Endodermal cell (in vitro differentiated cells): ENCODE measurements at places on chromosomes 12 and 14.

GRCh38 chr12:108270035-108270848 lies 68.9 kb downstream of the CMKLR1 start:
- DNase-seq = no peak

- no peak for DNase-seq
Observed at GRCh38 chr12:52010692-52011601, 4.2 kb downstream of the TAMALIN start.

DNA sequence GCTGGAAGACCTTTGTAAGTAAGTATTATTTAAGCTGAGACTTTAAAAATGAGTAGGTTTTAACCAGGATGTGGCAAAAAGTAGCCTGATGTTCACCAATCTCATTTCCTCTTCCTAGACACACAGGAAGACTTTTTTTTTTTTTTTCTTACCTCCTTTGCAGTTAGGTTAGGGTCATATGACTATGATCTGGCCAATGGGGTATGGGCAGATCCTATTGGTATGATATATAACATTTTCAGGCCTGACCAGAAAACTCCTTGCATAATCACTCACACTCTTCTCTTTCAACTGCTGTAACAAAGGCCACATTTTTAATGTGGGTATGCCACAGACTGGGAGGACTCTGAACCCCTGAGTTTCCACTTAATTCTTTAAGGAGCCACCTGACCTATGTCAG lies 2.7 kb upstream of the RPS6KA5 start:
- no peak for DNase-seq

DNA sequence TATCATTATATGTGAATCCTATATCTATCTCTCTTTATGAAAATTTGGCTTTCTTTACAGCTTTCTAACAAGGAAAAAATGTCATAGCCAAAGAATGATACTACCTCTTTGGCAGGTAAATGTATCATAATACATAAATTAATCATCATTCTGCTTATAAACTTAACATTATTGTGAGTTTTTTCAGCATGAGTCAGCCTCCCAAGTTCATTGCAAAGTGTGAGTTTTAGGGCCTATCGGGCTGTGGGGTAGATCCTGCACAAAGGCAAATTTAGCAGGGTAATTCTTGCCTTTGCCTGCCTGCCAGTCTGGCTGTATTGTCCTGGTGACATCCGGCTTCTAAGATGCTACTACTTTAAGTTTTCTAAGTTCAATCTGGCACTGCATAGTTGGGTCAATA lies 412.6 kb downstream of the MDGA2 start:
- DNase-seq = no peak

DNA sequence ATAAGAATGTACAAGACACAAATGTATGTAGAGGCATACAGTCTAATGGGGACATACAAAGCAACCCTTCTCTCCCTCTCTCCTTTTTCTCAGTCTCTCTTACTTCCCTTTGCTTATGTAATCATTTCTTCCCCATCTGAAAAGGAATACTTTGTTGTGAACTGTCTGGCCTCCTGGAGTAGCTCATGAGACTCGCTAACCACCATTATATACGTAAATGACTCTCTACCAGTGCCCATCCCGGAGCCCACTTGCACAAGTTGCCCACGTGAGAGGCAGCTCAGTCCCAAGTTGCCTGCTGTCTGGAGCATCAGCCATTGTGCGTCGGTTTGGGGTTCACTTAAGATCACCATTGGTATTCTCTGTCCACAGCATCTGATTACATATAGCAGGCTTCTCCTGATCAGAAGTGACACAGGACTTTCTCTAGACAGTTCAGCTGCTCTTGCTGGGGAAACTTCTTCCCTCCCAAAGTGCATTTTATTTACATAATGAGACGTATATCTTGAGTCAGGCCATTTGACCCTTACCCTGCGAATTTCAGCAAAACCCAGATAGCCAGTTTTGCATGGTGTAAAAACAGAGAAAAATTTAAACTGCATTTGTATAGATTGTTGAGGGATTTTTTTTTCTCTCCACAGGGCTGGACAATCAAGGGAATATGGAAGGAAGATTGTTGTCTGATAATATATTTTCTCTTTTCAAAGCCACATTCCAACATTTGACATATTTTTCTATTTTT lies 220.7 kb upstream of the EGLN3 start:
- no peak for DNase-seq

- DNase-seq = no peak
Observed at GRCh38 chr14:56976211-56976610, 165.9 kb upstream of the OTX2 start.

GRCh38 chr12:127343940-127344339 lies 923.0 kb upstream of the TMEM132C start:
- DNase-seq = no peak

GRCh38 chr12:53561590-53561953 lies 54.3 kb upstream of the NPFF start:
- no peak for DNase-seq

DNA sequence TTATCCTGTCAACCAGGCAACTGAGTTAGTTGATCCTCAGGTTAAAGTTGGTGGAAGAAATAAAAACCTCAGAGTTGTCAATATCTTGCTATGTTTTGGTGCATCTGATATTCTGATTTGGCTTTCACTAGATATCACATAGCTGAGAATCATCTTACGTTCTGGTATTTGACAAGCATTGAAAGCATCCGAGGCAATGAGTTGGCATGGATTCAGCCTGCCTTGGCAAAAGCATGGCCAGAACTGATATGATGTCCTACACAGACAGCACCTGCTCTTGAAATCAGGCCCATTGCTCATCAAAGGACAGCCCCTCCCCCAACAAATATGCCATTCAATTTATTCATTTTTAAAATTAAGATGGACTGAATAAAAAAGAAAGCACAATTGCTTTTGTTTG lies 320.7 kb upstream of the ATP2B1 start:
- no peak for DNase-seq

- no peak for DNase-seq
Observed at GRCh38 chr12:24152270-24152669, 202.8 kb upstream of the SOX5 start.

- no peak for DNase-seq
Observed at GRCh38 chr12:57006809-57007475, 596 bp upstream of the ZBTB39 start.

DNA sequence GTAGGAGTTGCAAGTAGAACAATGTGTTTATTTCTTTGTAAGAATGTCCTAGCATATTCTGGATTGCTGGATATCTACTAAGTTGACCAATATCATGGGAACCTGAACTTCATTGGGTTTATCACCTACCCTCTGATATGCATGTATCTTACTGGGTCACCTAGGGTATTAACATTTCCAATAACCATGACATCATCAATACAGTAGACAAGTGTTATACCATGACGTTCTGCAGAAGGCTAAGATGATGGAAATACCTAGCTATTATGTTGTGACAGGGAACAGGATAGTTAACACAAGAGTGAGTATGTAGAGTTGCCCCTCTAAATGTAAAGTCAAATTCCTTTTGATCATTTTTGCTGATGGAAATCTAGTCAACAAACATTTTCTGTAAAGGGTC lies 26.0 kb downstream of the GPR65 start:
- DNase-seq = no peak

GRCh38 chr14:35147711-35148110 lies 25.4 kb downstream of the PRORP start:
- no peak for DNase-seq

- no peak for DNase-seq
Observed at GRCh38 chr14:92135269-92135668, 13.5 kb downstream of the CPSF2 start.

GRCh38 chr12:106223485-106224354 lies 24.1 kb downstream of the CKAP4 start:
- DNase-seq = peak; percentile 98

DNA sequence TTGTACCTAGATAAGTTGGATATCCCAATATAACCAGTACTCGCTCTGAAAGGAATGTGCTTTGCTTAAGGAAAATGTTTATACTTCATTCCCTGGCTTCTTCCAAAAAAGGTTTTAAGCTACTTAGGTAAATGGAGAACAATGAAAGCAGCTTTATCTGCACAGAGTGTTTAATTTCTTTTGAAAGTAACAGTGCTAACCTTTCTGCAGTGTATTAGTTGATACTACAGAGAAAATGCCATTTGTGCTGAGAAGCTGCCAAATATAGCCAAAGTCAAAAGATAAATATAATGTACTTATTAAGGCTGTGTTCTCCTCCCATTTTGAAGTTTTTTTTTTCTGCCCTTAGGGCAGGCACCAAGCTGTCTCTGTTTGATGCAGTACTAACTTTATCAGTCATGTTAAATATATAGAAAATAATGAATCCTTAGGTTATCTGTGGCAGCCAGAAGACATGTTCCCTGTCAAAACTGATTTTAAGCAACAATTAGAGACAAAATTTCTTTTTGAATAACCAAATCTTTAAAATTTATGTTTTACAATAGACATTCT lies 145.4 kb upstream of the KITLG start:
- DNase-seq = no peak

DNA sequence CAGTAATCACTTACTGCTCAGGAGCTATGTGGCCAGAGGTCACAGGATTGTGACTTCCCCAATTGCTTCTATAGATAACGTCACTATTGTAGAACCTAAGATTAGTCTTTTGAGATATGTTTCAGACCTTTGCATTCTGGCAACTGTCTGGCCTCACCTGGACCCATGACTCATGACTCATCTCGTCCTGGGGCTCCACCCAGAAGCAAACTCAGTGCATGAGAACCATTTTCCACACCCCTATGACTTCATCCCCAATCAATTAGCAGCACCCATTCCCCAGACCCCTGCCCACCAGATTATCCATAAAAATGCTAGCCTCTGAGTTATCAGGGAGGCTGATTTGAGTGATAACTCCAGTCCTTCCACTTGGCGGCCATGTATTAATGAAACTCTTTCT lies 186.9 kb downstream of the EMP1 start:
- peak; percentile 30 for DNase-seq

GRCh38 chr12:56161690-56162351 lies 3.7 kb downstream of the MYL6 start:
- DNase-seq = peak; percentile 66

DNA sequence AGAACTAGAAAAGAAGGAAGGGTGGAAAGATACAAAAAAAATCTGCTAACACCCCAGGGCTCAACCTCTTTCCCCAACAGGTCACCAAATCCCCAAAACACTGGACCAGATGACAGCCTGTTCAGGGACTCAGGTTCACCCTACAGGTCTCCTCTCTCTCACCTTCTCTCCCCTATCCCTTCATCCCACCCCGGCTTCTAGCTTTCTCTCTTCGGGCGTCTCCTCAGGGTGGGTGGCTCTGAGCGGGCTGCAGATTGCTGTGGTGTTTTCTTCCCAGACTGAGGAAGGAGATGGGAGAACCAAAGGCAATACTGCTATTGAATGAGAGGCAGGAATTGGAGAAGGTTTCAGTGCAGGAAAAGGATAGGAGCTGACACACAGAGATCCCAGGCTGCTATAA lies 39.3 kb downstream of the ANO2 start:
- DNase-seq = peak; percentile 31

DNA sequence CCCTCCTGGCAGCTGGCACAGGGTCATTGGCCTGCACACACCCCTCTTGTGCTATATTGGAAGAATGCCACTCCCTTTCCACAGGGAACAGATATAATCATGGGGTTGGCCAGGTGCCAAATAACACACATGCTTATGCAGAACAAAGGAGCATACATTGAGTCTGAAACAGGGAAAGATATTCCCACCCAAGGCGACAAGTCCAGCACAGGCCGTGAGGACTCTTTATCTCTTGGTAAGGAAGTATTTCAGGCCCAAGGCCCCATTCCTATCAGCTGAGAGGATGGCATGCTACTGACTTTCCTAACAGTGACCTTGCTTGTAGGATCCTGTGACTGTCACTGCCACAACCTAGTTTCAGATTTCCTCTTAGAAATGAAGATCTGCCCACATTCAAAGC lies 59.0 kb upstream of the STXBP6 start:
- no peak for DNase-seq

GRCh38 chr12:100671396-100672074 lies 98.1 kb downstream of the GAS2L3 start:
- DNase-seq = no peak

DNA sequence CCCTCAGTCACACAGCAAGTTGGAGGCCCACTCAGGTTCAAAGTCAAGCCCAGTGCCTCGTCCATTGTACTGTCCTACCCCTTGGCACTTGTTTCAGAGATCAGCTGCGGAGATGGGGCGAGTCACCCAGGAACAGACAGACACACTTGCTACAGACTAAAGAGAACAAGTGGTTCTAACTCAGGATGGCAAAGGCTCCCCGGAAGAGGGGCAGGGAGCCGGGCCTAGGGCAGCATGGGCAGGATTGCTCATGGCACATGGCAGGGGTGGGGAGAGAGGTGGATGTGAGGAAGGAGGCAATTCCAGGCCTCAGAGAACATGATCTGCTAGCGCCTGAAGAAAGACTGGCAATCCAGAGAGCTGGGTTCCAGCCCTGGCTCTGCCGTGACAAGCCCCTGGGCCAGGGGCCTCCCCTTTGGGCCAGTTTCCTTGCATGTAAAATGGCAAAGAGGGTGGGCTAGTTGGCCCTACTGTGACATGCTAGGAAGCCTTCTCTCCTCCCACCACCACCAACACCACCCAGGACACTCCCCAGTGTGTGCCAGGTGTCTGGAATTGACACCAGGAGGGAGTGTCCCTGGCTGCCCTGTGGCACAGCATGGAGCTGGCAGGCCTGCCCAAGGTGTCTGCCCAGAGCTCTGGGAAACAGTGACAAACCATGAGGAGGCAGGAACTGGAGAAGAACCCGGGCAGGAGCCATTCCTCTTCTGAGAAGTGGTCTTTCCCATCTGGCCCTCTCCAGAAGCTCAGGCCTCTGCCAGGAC lies 24.0 kb upstream of the IRF2BPL start:
- no peak for DNase-seq

- peak; percentile 67 for DNase-seq
Observed at GRCh38 chr12:132222096-132222807, 78.0 kb downstream of the NOC4L start.

- no peak for DNase-seq
Observed at GRCh38 chr14:80538633-80539375, 327.5 kb upstream of the DIO2 start.

DNA sequence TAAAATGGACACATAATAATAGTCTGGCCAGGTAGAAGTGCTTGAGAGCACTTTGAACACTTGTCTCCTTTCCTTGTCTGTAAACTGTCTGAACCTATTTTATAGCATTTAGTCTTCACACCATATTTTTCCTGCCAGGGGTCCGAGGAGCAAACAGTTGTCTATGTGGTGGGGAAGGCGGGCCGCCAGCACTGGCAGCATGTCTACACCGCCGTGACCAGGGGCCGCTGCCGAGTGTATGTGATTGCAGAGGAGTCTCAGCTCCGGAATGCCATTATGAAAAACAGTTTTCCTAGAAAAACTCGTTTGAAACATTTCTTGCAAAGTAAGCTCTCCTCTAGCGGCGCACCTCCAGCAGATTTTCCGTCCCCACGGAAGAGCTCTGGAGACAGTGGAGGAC lies 28.7 kb downstream of the HELB start:
- no peak for DNase-seq

GRCh38 chr12:120006258-120006975 lies 17.4 kb downstream of the BICDL1 start:
- DNase-seq = no peak

GRCh38 chr12:103011974-103012763 lies 54.7 kb downstream of the ASCL1 start:
- DNase-seq = no peak
